Stimulated activated CD8-positive, alpha-beta memory T cell treated with anti-CD3 and anti-CD28 coated beads, Interleukin-7, amount 100 ng/mL, for 1 hour (primary cell): ENCODE measurements at places on chromosomes 11 and 22.

GRCh38 chr22:24816806-24817205, 10.8 kb downstream of the SGSM1 start:
- no peak for DNase-seq

GRCh38 chr11:73288873-73289707, 17.0 kb downstream of the P2RY6 start:
- DNase-seq: peak; percentile 18

- DNase-seq: no peak
These were observed 907.1 kb downstream of the DLG2 start for GRCh38 chr11:84719935-84720577.

DNA sequence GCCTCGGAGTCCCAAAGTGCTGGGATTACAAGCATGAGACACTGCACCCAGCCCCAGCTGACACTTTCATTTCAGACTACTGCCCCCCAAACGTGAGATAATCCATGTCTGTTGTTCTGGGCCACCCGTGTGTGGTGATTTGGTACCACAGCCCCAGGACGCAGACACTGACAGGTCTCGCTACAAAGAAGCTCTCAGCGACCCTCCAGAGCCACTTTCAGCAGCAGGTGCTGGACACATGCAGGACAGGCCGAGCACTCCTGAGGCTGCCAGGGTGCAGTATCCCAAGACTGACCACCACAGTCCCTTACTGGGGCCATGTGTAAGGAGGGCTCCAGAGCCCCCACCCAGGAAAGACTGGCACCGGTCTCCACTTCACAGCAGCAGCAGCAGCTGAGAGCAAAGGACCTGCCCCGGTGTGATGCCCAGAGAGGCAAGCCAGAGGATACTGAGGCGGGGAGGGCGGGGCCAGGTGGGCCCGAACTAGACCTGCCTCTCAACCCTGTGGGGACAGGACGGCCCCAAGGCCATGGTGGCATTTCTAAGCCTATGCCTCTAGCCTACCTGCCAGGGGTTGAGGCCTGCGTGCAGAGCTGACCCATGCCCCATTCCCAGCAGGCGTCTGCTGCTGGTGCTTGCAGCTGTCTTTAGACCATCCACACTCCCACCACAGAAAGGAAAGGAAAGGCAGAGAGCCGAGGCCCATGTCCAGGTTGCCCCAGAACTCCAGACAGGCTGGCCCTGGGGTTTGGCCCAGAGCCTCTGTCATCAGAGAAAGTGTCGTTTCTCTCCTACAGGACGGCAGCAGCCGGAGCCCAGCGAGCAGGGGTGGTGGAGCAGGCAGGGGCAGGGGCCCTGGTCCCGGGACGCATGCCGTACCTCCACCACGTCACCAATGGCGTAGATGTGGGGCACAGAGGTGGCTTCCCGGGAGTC, 28.0 kb upstream of the GNB1L start:
- no peak for DNase-seq

DNA sequence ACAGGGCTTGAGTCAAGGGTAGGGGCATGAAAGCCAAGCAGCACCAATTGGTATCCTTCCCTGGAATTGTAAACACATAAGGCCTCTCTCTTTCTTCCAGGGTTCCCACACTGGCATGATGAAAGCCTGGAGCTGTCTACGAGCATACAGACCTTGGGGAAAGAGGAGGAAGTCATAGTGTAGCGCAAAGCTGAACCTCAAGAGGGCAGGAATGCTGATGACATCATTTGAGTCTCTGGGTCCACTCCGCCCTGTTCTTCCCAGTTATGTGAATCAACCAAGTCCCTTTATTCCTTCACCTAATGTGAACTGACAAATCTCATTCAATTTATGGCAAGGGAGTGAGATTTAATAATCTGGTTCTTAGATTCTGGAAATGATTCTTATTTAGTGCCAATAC, 266.4 kb upstream of the NCAM1 start:
- DNase-seq: no peak

- no peak for DNase-seq
These were observed 90.7 kb downstream of the CSNK2A3 start for GRCh38 chr11:11262171-11262920.

DNA sequence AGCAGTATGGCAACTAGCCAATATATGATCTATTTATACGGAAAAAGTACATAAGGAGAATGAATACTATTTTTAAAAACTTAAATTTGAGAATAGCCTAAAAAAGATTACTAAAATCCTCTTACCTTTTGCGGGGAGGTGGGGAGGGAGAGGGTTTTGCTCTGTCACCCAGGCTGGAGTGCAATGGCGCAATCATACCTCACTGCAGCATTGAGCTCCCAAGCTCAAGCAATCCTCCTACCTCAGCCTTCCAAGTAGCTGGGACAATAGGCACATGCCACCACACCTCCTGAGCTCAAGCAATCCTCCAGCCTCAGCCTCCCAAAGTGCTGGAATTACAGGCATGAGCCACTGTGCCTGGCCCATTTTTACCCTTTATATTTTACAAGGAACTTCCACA, 82.0 kb downstream of the TTC28 start:
- no peak for DNase-seq

GRCh38 chr11:82899957-82900276, 313 bp downstream of the PRCP start:
- no peak for DNase-seq

GRCh38 chr11:55732936-55733335, 40.3 kb upstream of the OR5D13 start:
- no peak for DNase-seq

- DNase-seq: no peak
These were observed 23.8 kb downstream of the ARHGAP1 start for GRCh38 chr11:46676436-46677158.

GRCh38 chr11:118924591-118925585, 838 bp downstream of the BCL9L start:
- no peak for DNase-seq

- DNase-seq: no peak
These were observed 6.5 kb downstream of the HMBS start for GRCh38 chr11:119091178-119091577.

DNA sequence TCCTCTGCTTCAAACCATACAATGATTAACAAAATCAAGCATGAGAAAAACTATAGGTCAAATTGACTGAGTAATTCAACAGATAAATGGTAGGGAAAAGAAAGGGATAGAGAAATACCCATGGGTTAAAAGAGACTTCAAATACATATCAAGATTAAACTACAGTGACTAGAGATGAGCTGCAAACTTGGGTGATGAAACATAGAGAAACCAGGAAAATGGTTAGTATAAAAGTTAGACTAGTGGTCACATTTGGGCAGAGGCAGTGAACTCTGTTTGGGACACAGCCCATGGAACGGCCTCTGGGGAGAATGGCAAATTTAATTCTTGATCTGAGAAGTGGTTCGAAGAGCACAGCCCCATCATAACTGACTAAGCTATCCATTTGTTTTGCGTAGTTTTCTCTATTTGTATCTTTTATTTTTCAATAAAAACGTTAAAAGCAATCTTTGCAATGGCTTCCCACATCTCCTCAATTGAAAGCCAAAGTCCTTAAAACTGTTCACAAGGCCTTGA, 99.4 kb downstream of the APIP start:
- no peak for DNase-seq

- no peak for DNase-seq
These were observed 142.2 kb upstream of the UBASH3B start for GRCh38 chr11:122513328-122513727.

DNA sequence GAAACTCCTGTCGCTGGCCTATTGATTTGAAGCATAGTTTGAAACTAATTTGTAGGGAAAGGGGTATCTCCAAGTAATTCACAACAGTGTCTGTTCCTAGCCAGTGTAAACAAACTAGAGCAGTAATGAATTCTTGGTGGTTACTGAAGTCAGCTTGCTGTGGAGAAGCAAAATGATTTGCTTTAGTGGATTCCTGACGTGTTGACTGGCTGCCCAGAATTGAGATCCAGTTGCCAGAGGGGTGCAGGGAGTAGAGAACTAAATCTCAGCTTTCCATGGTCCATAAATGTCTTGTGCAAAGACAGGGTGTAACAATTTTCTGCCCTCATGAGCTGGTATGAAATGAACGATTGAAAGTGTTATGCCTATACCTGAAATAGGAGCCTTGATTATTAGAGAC, 382.5 kb upstream of the KIRREL3 start:
- no peak for DNase-seq

DNA sequence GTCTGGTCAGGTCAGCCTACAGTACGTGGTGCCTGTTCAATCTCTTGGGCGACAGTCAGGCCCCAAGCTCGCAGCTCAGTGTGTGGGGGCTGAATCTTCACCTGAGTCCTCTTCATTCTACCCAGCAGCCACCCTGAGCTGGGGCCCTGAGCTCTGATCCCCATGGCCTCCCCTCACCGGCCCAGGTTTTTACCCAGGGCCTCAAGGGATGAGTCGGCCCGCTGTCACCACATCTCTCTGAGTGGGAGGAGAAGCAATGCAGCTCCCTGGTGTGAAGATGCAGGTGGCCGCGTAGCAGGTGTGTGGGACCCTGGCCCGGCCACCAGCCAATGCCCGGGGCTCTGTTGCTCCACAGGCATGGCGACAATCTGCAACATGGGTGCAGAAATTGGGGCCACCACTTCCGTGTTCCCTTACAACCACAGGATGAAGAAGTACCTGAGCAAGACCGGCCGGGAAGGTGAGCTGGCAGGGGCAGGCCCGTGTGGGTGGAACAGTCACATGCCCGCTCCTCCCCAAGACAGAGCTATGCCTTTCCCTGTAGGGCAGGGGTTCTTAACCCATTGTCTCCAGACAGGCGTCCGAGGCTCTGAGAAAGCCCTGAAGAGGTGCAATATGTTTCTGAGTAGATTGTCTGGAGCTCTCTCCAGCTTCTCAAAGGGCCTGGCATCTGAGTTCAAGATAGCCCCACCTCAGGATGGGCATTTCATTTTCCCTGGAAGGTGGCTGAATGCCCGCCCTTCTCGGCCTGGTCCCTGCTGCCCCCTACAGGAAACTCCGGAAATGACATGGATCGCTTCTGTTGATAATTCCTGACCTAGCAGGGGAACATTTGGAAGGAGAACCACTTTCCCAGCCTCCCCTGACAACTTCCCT, 26.9 kb downstream of the POLR3H start:
- DNase-seq: peak; percentile 17

GRCh38 chr11:96112192-96113128, 188.6 kb upstream of the MTMR2 start:
- DNase-seq: no peak

- DNase-seq: no peak
These were observed 18.8 kb downstream of the VPS37C start for GRCh38 chr11:61142424-61142823.

DNA sequence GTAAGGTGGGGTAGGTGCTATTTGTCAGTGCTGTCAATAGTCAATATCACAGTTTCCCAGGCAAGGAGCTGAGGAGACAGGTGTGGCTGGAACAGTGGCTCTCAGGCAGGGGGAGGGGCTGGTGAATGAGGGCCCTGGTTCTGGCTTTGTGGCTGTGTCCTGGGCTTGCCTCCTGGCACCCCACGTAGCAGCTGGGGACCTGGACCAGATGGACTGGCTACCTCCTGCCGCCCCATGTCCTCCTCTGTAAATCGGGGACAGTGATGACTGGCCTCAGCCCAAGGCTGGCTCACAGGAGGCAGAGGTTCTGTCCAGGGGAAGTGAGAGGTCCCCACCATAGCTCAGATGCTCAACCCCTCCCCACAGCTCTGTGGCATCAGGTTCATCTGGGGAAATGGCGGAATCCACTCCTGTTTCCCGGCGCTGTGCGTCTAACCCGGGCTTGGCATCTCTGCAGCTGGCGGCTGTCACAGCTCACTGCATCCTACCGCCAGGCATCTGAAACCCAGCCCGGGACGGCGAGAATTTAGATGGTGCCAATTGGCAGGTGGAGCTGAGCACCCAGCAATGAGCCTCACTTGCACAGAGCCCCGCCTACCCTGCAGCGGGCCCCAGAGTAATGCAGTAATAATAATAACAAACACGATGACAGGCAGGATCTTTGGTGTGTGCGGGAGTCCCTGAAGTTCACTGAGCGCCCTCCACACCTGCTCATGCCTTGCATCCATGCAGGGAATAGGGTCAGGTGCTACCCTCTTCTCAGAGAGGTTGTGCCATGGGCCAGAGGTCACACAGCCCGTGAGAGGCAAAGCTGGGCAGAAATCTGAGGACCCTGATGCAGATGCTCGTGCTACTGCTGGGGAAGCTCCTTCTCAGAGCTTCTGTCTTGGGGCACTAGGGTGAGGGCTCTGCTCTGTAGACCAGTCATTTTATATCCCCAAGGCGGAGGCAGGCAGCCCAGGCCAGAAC, 27.8 kb upstream of the SHISAL1 start:
- DNase-seq: no peak

DNA sequence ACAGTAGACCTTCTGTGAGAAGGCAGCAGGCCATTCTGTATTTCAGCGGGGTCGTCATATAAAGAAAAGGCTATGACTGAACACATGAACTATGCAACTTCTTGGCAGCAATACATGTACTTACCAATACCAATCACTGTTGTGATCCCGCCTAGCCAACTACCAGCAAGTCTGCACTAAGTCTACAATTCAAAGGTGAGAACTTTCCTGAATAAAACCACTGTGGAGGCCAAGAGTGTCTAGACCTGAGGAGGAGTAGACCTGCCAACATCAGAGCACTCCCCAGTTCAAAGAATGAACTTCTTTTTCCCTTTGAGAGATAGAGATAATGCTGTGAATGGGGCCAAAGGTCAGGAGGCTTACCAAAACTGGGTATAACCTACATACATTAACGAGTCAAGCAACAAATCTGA, 108.2 kb downstream of the SIK3 start:
- DNase-seq: no peak

DNA sequence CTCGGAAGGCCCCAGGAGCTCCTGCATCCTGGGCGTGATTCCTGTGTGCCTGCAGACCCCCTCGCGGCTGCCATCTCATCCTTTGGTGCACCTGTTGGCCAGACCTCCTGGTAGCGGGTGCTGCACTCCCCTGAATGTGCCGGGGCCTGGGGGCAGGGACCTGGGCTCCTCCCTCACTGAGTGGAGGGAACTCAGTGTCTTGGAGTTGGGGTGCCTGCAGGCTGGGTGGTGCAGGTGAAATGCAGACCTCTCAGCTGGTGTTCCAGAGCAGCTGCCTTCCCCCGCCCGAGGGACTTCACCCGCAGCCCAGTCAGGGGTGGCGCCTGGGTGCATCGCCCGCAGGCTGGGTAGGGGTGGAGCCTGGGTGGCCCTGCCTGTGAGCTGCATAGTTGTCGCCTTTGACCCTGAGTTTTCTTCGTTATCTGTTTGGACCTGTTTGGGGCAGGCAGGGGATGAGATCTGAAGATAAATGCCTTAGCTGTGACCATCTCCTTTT, 31.4 kb downstream of the LRP5 start:
- no peak for DNase-seq

DNA sequence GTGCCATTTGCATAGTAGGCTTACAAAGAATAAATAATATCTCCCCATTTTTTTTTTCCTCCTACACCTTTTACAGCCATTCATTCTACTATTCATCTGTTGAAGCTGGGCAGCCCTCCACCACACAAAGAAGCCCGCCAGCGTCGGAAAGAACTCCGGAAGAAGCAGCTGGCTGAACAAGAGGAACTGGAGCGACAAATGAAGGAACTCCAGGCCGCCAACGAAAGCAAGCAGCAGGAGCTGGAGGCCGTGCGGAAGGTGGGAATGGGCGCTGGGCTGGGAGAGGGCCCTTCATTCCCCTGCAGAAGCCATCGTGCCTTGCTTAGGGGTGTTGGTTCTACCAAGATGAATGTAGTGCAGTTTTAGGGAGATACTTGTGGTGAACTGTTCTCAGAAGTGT, 68.6 kb downstream of the SWAP70 start:
- DNase-seq: no peak
